Sigmoid colon (tissue), 7 donors: ENCODE measurements at places on chromosomes 3 and 15. TPM values are rescaled to one million over a fixed set of nuclear protein-coding genes. Genes with fewer than 3 reads are reported as not detected.
A peak's percentile ranks its signal among the peaks of the same experiment; 100 is the strongest.

DNA sequence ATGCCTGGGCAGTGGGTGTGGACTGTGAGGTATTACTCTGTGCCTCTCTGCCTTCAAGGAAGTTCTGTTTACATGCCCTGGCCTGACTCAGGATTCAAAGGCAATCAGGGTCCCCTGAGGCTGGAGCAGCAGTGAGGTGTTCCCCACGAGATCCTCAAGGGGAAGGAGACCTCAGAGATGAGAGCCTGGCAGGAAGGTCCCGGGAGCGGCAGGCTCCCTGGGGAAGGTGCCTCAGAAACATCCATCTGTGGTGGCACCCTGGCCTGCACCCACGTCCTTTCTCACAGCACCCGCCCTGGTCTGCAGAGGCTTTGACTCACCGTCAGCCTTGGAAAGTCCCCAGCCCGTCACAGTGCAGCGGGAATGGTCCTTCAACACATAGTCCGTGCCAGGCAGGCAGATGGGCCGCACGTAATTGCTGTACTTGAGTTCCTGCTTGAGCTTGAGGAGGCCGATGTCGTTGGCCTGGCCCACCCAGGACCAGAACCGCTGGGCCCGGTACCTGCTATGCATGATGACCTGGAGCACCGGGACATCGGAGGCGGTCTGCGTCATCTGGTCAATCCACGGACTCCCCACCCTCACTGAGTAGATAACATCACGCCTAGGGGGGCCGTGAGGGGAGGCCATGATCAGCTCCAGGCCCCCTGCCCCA is 3.6 kb downstream of the PRSS50 start:
- DNase-seq: peak; percentile 58

GRCh38 chr3:109387201-109387600 is 49.9 kb upstream of the DPPA4 start:
- no peak for DNase-seq

DNA sequence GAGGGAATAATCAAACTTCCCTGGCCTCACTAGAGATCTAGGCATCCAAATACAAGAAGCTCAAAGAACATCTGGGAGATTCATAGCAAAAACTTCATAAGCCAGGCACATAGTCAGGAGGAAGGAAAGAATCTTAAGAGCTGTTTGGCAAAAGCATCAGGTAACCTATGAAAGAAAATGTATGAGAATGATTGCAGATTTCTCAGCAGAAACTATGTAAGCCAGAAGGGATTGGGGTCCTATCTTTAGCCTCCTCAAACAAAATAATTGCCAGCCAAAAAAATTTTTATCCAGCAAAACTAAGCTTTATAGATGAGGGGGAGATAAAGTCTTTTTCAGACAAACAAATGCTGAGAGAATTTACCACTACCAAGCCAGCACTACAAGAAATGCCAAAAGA is 1036.3 kb downstream of the TBL1XR1 start:
- no peak for DNase-seq

DNA sequence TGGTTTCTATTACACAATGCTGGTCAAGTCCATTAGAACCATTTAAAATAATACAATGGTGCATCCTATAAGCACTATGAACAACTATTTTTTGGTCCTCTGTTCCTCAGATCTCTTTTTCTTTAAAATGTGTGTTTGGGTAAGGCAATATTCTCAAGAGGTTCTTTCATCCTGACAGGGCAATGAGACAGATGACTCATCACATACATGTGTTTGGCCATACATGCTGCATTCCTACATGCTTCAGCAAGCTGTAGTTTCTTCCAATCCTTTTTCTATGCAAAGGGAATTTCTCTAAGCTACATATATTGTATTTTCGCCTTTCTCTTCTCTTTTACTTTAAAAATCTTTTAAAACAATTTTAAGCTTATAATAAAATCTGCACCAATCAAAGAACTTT is 52.7 kb downstream of the OTOL1 start:
- no peak for DNase-seq

DNA sequence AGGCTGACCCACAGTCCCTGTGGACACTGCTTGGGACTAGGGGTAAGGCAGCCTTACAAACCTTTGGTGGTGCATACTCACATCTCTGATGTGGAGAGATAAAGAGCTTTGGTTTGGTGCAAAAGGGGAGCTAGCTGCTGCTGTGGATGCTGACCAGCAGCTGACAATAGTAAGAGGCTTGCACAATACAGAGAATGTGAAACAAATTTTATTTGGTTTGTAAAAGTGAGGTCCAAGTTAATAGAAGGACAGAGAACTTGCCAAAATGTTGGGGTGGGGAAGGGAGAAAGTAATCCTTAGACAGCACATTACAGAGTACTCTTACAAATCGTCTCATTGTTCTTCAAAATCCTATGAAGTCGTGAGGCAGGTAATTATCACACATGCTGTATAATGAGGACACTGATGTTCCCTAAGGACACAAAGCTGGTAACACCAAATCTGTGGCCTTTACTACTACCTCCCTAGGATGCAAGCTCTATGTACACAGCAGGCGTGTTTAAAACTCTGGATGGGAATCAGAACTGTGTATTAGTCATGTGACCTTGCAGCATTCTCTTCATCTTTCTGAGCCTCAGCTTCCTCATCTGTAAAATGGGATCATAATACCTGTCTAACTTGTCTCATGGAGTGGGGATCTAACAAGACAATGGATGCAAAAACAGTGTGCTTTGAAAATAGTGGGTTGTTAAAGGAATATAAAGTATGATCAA is 21.6 kb downstream of the ARHGAP31 start:
- no peak for DNase-seq

- no peak for DNase-seq
These were observed 26.4 kb upstream of the GABPB1 start for GRCh38 chr15:50381438-50381837.

- no peak for DNase-seq
These were observed 17.3 kb upstream of the SUCNR1 start for GRCh38 chr3:151856118-151856517.

- no peak for DNase-seq
These were observed 11.2 kb downstream of the CYP8B1 start for GRCh38 chr3:42864321-42864950.

DNA sequence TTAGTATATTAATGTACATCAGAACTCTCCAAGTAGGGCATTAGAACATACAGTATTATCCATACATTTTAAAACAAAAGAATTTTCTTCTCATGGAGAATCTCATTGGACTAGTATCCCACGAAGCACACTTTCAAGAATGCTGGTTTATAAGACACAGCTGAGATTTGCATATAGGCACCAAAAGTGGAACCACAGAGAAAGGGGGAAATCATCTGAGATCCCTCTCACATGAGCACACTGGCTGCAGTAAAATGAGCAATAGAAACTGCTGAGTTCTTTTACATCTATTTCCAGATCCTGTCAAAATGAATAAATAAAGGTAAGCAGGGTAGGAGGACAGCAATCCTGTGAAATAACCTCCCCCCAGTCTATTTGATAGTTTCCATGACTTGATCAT is 665.3 kb downstream of the FHIT start:
- DNase-seq: no peak

DNA sequence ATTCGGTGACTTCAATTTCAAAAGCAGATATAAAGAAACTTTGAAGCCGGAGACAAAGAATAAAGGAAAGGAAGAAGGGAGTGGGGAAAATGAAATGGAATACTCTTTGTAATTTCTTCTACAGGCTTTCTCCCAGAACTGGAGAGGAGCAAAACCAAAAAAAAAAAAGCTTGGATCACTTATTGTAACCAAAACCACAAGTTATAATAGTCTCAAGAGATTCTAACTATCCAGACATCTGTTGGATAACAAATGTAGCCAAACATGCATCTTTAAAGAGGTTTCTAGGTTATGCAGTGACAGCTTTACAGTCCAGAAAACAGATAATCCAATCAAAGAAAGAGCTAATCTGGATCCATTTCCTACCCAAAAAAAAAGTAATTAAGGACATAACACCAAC is 36.2 kb downstream of the VGLL3 start:
- no peak for DNase-seq

GRCh38 chr15:31953478-31953877 is 76.8 kb upstream of the CHRNA7 start:
- DNase-seq: no peak

GRCh38 chr15:40354408-40355171 is 3.4 kb upstream of the DISP2 start:
- DNase-seq: no peak

Gene AQP9
- 0.49 TPM for total RNA-seq

Gene HOMER2
- 7.1 TPM for total RNA-seq

Gene FBXL2
- total RNA-seq: 17.2 TPM

Gene DNAJA4
- 7.4 TPM for total RNA-seq

Gene DENND6A
- total RNA-seq: 28.6 TPM
